C1 segment of cervical spinal cord (tissue), 14 donors: ENCODE measurements at places on chromosomes 5 and 9.
A peak's percentile ranks its signal among the peaks of the same experiment; 100 is the strongest.

DNA sequence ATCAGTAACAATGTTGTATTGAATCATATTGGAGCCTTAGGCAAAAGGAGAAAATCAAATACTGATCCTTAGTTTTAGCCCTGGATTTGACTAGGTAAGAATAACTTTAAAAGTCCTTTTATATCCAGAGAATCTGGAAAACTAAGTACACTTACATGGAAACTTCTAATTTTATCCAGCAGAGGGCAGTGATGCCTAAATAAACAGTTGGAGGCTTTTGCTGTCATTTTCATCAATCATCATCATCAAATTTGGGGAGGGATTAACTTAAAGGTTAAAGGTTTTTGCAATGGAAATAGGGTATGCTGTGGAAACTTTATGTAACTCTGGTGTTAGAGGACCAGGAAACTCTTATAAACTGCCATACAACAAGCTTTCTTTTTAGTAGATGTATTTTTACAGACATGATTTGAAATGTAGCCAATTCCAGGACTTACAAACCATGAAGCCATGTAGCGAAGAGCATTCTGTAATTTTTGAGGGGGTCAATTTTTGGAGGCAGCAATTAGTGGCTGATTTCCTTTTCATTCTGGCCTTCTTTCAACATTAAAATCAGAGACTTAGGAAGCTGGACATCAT is 112.7 kb downstream of the OSTF1 start:
- DNase-seq, result no peak

DNA sequence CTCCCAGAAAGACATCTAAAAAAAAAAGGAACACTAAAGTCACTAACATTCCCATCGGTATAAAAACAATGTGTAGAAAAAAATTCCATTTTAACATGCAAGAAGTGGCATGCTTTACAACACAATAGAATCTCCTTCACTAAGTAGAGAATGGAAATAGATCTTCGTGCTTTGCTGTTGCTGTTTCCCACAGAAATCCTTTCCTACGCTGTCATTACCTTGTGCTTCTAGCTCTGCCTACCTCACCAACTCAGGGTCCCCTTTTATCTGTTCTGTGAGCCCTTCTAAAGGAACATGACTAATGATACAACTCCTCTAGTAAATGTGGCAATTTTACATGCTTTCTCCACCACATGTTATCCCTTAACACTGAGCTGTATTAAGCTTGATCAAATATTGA is 202.9 kb downstream of the MCTP1 start:
- DNase-seq, result no peak

GRCh38 chr5:130966990-130967525 is 198.0 kb downstream of the HINT1 start:
- DNase-seq, result no peak

- DNase-seq, result no peak
These were observed 496 bp downstream of the MAPK9 start for GRCh38 chr5:180291234-180291940.

DNA sequence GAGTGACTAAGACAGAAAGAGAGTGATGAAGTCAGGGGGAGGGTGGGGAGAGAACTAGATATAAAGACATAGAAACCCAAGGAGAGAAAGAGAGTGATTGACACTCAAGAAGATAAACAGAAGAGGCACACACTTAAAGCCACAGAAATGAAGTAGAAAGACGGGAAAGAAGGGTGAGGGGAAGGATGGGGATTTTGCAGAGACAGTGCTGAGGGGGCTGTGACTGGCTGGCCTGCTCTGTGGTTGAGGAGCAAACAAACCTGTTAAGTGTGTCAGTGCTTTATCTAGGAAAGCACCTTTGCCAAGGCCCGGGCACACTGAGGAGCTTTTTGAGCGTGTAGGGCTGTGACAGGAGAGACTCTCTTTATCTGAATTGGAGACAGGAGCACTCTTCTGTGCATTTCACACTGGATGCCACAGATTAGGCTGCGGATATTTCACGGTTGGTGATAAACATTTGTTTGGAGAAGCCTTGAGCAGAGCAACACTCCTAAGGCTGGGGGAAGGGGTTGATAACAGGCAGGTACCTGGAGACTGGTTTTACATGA is 109.1 kb downstream of the DOCK2 start:
- DNase-seq, result no peak

GRCh38 chr5:82560561-82560960 is 282.4 kb upstream of the RPS23 start:
- no peak for DNase-seq

DNA sequence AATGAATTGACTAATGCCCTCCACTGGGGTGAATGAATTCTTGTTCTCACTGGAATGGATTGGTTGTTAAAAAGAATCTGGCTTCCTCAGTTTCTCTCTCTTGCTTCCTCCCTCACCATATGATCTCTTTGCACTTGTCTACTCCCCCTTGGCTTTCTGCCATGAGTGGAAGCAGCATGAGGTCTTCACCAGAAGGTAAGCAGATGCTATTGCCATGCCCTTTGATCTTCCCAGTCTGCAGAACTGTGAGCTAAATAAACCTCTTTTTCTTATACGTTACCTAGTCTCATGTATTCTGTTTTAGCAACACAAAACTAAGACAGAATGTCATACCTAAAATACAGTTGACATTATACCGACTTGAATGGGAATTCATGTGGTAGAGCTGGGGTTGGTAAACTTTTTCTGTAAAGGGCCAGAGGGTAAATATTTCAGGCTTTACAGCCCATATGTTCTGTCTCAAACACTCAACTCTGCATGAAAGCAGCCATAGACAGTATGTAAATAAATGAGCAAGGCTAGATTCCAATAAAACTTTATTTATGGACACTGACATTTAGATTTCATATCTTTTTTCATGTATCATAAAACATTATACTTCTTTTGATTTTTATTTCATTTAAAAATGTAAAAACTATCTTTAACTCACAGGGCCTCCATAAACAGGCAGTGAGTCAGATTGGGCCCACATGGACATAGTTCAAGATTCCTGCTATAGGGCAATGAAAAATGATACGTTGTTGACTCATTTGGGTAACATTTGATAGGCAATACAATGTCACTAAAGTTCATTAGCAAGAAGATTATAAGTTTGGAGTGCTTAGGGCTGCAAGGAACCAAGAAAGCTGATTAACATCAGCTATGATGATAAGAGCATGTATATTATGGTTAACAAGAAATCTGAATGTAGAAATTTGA is 79.4 kb upstream of the TLE4 start:
- DNase-seq, result no peak

DNA sequence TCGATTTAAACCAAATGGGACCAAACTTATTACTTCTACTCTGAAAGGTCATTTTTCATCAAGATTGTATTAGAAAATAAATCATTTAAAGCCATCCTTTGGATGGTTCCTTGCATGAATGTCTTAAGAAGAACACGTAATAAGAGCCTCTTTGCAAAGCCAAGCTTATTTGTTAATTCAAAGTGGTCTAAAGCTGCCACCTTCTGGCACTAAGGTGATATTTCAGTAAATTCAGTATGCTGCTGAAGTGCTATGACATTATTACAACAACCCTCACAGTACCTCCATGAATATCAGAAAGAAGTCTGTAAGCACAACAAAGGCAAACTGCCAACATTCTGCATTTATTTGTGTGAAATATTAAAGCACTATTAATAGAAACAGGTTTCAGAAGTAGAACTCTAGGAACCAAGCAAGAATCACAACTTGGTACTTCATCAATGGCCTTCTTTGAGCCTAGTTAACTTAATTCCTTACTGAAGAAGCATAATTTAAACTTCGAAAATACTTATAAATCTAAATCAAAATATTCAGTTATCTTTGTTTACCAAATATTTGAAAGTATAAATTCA is 53.1 kb upstream of the TYRP1 start:
- DNase-seq, result no peak

GRCh38 chr9:21081999-21082398 is 4.3 kb upstream of the IFNB1 start:
- no peak for DNase-seq

GRCh38 chr9:14212697-14213420 is 101.1 kb downstream of the NFIB start:
- DNase-seq, result no peak

GRCh38 chr5:123414974-123415373 is 8.2 kb downstream of the CEP120 start:
- no peak for DNase-seq

GRCh38 chr9:96491079-96491879 is 41.3 kb downstream of the HABP4 start:
- DNase-seq, result no peak

DNA sequence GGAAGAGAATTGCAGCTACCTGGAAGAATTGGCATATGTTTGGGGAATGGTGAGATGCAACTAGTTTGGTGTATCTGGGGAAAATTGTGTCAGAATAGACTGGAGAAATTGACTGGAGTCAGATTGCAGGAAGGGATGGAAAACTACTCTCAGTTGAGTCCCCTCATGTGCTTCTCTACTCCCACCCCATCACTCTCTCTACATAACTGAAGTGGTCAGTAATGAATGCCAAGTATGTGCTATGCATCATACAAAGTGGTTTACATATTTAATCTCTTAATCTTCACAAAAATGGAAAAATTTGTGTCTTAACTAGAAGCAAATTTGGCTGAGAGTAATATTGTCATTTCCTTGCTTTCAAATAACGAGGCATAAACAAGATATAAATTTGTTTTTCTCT is 146.4 kb upstream of the TNC start:
- DNase-seq, result no peak

DNA sequence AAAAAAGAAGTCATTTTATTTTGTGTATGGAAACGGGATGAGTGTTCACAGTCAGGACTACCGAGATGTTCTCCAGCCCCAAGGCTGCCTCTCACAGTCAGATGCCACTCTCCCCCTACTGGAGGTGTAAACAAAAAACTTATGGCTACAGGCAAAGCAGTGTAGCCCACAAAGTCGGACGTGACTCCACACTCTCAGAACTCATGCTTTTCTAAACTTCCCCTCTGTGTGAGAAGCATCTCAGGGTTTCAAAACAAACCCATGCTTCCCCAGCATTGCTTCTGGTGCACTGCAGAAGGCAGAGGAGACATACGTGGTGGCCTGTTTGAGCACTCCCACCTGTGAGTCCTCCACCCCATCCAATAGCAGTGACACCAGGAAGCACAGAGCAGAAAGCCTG is 580.3 kb downstream of the BNC2 start:
- no peak for DNase-seq

- no peak for DNase-seq
These were observed 427.6 kb upstream of the WWC1 start for GRCh38 chr5:167863883-167864282.

GRCh38 chr5:44099643-44100042 is 289.6 kb downstream of the FGF10 start:
- DNase-seq, result no peak

GRCh38 chr5:86917117-86917579 is 299.4 kb downstream of the COX7C start:
- no peak for DNase-seq

- DNase-seq, result peak; percentile 44
These were observed 4.6 kb upstream of the MYOZ3 start for GRCh38 chr5:150656191-150657132.

DNA sequence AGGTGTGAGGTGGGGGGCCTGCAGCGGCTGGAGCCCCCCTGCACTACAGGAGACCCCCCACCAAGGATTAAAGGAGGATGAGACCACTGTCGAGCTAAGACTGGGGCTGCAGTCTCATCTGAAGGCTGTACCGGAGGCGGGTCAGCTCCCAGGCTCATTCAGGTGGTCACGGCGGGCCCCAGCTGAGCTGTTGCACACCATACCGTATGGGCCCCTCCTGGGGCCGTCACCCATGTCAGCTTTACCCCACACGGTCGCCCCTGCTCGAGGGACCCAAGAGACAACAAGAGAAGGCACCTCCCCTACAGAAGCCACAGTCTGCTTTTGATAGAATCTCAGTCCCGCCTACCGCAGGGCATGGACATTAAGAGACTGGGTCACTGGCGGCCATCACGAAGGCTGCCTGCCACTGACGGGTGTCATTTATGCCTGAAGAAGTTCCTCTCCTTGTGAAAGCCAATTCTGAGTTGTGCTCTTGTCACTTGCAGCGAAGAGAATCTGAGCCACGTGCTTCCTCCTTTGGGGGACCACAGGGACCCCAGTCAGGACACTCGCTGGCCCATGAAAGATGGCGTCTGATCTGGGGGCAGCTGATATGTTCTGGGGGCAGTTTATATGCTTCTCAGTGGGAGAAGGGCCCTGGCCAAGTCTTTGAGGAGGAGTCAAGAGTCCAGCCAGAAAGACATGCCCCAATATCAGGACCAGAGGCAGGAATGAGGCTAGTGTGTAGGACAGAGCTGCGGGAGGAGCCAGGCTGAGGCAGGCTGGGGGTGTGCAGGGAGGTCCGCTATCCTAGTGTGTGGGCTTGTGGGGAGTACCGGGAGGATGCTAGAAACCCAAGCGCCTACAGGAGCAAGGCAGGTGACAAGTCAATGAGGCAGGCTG is 102.4 kb downstream of the ZNF354C start:
- DNase-seq, result no peak

- DNase-seq, result no peak
These were observed 159.8 kb downstream of the TMC1 start for GRCh38 chr9:72681283-72681630.

GRCh38 chr5:67908126-67908765 is 307.3 kb upstream of the PIK3R1 start:
- DNase-seq, result no peak

DNA sequence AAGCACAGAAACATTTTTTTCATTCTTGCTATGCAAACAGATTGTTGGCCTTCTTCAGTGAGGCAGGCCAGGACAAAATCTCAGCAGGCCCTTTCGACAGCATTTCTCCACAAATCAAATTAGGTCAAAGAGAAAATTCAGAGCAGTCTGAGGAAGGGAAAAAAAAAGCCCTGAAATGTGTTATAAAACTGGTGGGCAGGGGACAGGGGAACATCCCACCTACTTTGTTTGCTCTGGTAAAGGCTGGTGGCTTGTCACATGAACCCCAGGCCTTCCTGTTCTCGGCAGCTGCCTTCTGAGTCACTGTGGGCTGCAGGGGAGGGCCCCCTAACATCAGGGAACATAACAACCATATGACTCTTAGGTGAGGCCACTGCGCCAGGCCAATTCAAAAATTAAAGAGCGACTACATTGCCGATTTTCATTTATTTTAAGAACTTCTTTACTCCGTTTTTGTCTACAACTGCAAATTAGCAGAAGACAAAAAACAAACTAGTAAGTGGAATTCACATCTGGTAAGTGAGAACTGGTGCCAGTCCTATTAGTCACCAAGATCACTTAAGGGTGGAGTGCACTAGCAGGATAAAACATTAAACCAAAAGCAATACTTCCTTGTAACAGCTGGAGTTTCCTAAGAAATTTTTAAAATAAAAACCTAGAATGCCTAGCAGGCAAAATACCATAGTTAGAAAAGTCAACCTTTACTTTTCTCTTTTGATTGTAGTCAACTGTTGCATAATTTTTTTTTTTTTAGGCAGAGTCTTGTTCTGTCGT is 46.2 kb upstream of the DENND4C start:
- DNase-seq, result peak; percentile 35

DNA sequence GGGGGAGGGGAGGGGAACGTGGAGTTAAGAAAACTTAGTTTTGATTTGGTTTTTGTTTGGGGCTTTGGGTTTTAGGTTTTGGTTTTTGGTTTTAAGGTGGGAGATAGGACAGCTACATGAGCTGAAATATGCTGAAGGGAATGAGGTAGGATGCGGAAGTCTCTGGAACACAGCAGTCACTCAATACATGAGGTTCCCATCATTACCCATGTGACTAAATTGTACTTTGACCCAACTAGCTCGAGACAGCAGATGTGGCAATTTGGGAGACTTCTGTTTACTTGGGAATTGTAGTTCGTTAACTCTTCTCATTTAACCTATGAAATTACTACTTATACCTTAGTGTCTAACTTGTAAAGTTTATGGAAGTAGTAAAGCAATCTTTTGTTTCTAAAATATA is 124.2 kb downstream of the TLE1 start:
- DNase-seq, result no peak
